ENCODE measurements at places on chromosomes 11 and 22.

DNA sequence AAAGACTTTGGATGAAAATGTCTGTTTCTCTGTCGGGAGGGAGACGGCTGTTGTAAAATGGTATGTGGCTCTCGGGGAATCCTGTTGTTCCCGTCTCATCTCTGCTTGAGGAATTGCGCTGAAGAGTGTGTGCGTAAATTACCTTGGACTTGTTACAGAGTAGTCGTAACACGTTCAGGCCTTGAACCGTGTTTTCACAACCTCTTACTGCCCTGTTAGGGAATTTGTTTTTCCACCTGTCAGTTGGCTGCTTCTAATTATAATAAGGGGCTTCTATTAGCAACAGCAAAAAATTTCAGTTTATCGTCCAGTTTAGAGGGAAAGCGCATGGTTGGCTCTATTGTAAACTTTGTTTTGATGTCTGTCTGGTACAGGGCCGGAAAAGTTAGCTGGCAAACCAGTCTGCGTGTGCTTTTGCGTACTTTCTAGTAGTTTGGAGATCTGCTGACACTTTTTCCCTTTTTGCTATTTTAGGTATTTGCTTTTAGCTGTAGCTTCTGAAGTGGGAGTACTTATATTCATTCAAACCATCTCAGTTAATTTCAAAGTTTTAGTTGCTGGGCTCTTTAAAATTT lies 1.5 kb downstream of the HIPK3 start:
- DNase-seq: no peak

- DNase-seq: no peak
Measured at GRCh38 chr11:45669146-45669545, 3.7 kb upstream of the CHST1 start.

DNA sequence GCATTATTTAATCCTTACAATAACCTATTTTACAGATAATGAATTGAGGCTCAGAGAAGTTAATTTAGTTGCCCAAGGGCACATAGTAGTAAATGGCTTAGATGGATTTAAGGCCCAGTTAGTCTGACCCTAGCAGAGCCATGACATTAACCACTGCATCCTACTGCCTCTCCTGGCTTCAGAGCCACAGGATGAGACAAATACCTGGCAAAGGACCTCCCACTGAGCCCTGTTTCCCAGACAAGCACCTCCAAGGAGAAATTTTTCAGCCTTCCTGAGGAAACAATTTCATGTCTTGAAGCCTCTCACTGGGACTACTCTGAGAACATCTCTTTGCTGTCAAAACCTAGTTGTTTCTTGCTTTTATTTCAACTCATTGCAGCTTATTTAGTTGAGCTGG lies 28.4 kb downstream of the IZUMO1R start:
- DNase-seq: no peak

GRCh38 chr11:2555891-2556290 lies 111.1 kb downstream of the KCNQ1 start:
- no peak for DNase-seq

DNA sequence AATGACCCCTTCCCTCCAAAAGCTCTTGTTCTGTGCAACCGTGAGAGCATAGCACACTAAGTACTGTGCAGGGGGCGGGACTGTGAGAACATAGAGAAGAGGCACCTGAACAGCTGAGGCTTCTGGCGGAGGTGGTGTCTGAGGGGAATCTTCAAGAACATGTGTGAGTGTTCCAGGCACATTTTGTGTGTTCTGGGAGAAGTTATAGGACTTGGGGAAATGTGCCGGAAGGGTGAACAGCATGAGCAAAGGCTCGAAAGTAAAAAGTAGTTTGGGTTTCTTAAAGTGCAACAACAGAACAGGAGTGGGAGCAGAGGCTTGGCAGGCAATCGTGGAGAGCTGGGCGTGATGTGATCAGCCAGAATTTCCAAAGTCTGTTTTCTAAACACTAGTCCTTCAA lies 12.4 kb upstream of the SYN3 start:
- no peak for DNase-seq

- no peak for DNase-seq
Measured at GRCh38 chr11:34600339-34601084, 20.4 kb upstream of the EHF start.

- no peak for DNase-seq
Measured at GRCh38 chr11:9639099-9639498, 24.8 kb upstream of the SWAP70 start.

DNA sequence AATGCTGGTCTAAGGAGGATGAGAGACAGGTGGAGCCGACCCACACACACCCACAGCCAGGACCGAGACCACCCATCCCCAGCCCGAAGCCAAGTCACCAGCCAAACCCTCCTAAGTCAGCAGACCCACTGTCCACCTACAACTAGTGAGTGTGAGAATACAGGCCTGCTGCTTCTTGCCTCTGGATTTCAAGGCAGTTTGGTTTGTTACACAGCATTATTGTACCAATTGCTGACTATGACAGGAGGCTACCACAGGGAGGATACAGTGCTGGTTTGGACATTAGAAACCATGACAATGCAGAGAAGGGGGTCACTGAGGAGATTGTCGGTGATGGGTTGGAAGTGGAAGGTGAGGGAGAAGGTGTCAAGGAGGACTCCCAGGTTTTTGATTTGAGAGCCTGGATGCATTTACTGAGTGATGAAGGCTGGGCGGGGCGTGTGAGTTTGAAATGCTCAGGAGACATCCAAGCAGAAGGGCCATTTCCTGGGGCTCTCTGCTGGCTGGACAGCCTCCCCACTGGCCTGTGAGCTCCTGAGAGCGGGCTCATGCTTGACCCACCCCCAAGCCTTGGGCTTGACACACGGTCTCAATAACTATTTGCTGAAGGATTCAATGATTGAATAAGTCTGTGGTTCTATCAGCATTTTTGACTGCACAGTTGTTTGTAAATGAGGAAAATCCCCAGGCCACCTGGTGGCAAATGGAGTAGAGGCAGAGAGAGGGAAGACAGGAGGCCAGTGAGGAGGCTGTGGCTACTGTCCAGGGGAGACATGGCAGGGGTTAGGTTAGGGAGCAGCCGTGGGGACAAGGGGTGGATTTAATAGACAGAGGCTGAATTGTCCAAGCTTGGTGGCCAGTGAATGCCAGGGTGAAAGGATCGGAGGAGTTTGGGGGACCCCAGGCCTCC lies 9.4 kb upstream of the SSTR3 start:
- DNase-seq: no peak

DNA sequence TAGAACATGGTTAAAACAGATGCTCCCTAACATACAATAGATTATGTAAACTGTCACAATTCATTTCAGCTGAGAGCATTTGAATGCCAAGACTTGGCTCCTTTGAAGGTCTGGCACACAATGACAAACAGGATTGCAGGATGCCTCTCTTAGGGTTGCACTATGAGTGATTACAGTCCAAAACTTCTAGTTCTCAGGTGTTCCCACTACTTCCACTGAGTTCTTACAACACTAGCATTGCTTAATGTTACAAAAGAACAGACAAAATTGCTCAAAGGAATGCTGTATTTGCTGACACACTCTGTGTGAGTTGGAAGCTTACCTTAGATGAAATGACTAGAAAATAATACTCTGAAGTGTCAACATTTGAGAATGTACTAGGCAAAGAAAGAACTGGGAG lies 2413.8 kb upstream of the RAG2 start:
- DNase-seq: no peak

DNA sequence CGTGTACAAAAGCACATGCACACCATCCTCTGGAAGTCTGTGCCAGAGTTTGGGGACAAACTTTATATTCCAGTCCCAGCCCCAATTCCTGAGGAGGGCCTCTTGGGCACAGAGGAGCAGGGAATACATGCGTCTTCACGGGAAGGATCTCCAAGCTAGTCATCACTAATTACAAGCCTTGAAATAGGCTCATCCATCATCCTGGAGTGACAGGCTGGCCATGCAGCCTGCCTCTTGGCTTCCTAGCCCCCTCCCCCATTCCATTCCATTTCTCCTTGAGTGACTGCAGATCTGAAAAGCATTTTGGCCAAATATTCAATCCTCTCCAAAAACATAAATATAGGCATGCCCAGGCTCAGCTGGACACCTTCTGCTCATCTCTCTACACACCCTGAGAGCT lies 24.8 kb downstream of the SERPING1 start:
- no peak for DNase-seq

- DNase-seq: no peak
Measured at GRCh38 chr11:47466201-47466600, 17.3 kb upstream of the RAPSN start.

- DNase-seq: no peak
Measured at GRCh38 chr11:27807596-27807995, 107.3 kb upstream of the BDNF start.

- DNase-seq: no peak
Measured at GRCh38 chr11:76212086-76213035, 6.1 kb upstream of the WNT11 start.

- no peak for DNase-seq
Measured at GRCh38 chr22:31044262-31044861, 36.8 kb upstream of the SMTN start.

DNA sequence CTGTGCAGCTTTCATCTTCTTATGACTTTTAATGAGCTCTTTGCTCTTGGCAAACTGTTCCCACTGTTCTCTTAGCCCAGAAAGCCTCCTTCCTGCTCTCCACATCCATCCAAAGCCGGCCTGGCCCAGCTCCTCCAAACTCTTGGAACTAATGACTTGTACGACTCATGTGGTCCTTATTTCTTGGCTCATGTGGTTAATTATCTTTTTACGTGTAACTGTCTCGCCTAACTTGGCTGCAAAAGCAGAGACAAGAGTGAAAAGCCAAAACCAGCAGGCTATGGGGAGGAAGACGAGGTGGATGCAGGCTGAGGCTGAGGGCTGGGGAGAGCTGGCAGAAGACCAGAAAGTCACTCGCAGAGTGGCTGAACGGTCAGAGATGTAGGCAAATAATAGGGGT lies 5.5 kb downstream of the CSNK2A3 start:
- no peak for DNase-seq

GRCh38 chr22:41256254-41257253 lies 15.8 kb upstream of the CHADL start:
- no peak for DNase-seq

DNA sequence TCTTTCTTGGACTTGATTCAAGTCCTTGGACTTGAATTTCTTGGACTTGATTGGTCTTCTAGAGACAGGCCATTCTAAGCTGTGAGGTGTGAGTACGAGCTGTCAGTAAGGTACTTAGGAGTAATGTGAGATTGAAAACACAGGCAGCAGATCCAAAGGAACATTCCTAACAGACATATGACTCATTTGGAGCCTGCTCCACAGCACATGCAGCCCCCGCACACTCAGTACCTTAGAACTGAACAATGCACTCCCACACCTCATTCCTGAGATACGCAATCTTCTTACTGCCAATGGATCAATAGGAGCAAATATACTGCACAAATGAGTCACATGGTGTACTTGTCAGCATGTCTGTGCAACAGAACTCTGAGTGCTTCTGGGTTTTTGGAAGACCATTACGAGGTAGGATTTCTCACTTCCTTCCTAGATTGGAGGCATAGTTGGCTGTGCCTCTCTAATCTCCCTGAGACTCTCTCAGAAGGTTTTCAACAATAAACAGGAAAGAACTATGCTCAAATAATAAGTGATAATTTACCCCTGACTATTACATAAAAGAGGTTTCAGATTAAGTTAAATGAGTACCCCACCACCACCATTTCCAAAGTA lies 243.1 kb downstream of the KCNA4 start:
- DNase-seq: no peak

- no peak for DNase-seq
Measured at GRCh38 chr22:49272546-49273125, 555.0 kb downstream of the BRD1 start.

DNA sequence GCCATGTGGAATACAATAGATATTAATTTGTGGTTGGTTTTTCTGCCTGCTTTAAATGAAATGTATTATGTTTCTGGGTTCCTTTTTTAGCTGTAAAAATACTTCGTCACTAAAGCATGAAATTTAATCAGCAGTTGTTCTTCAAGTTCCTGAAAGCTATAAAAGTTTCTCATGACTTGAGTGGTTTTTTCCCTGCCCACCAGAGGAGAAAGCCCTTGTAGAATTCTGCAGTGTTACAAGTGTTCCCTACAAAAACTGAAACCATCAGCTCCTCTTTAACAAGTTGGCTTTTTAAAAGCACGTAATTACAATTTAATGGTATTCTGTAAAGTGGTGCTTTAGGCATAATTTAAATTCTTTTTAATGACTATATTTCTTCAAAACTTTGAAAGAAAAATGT lies 56.2 kb downstream of the PANX1 start:
- DNase-seq: no peak

DNA sequence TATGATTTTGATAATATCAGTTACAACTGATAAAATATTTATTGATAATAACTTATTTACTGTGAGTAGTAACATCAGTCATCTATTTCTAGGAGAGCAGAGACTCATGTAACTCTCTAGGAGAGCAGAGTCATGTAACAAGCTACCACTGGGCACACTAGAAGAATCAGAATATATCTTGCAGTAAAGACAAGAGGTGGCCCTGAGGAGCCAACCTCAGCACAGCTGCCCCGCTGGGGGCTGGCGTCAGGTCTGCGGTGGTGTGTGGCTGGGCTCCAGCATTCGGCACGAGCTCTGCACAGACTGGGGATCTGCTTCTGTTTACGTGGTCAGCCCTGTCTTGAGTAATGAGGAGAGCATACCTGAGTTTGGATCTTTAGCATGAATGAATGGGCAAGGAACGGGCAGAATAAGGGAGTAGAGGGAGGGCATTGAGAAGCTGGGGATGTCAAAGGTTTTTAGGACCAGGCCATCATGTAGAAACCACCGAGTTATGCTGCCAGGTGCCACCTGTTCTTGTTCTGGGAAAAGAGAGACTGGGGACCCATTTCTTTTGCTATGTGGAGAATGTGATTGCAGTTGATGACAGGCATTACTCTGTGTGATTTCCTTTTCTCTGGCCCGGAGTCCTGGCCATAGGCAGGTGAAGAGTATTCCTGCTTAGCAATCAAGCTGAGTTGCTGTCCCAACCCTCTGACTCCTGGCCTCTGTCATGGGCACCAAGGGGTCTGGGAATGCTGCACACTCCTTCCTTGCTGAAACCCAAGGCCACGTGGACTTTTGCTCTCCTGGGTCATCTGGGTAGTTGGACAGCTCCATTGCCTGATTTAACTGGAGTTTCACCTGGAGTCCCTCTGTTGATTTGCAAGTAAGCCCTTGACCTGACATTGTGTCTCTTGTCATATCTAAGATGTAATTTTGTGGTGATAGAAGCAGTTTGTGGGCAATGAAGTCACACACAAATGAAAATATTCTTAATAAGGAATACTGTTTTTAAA lies 50.9 kb upstream of the HEPHL1 start:
- DNase-seq: no peak

- no peak for DNase-seq
Measured at GRCh38 chr11:61716478-61717285, 35.8 kb upstream of the MYRF start.

- DNase-seq: no peak
Measured at GRCh38 chr11:83819931-83820549, 533.9 kb upstream of the CCDC90B start.

- DNase-seq: no peak
Measured at GRCh38 chr11:1084561-1085439, 10.1 kb downstream of the MUC2 start.

GRCh38 chr11:32039149-32039548 lies 51.7 kb upstream of the RCN1 start:
- DNase-seq: no peak

DNA sequence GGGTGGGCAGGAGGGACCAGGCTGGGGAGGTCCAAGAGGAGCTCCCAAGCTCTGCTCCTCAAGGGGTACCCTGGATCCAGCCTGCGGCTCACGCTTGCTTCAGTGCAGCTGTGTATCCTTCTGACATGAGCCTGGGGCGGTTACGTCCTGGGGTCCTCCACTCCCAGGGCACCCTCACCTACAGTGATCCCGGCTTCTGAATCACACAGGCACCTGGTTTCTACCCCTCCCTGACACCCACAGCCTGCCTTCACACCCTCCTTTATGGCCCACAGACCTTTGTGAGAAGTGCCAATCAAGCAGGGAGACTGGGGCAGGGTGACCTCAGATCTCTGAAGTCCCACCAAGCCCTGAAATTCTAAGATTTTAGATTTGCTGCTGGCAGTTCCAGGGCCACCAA lies 1.5 kb downstream of the MPST start:
- no peak for DNase-seq
